ENCODE measurements at places on chromosomes 1 and 21.

DNA sequence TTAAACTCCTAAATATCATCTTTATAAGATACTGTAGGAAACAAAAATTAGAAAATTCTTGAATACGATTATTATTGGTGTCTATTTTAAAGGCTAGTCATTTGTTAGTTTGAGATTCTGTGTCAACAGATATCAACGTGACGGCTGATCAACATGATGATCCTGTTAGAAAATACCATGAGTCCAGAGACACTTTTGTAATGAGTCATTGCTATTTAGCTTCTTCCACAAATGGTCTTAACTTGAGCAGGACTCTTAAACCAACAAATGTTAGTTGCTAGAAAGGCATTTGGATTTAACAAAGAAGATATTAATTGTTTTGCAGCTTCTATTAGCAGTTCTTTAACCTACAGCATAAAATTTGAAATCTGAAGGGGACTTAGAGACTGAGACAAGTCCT lies 131.2 kb downstream of the TGFB2 start:
- no peak for DNase-seq

DNA sequence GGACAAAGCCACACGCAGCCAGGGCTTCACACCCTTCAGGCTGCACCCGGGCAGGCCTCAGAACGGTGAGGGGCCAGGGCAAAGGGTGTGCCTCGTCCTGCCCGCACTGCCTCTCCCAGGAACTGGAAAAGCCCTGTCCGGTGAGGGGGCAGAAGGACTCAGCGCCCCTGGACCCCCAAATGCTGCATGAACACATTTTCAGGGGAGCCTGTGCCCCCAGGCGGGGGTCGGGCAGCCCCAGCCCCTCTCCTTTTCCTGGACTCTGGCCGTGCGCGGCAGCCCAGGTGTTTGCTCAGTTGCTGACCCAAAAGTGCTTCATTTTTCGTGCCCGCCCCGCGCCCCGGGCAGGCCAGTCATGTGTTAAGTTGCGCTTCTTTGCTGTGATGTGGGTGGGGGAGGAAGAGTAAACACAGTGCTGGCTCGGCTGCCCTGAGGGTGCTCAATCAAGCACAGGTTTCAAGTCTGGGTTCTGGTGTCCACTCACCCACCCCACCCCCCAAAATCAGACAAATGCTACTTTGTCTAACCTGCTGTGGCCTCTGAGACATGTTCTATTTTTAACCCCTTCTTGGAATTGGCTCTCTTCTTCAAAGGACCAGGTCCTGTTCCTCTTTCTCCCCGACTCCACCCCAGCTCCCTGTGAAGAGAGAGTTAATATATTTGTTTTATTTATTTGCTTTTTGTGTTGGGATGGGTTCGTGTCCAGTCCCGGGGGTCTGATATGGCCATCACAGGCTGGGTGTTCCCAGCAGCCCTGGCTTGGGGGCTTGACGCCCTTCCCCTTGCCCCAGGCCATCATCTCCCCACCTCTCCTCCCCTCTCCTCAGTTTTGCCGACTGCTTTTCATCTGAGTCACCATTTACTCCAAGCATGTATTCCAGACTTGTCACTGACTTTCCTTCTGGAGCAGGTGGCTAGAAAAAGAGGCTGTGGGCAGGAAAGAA lies 8.1 kb downstream of the PSRC1 start:
- DNase-seq = no peak

GRCh38 chr1:28966617-28967016 lies 52.2 kb downstream of the EPB41 start:
- DNase-seq = no peak

GRCh38 chr1:29962831-29963247 lies 726.5 kb downstream of the PTPRU start:
- no peak for DNase-seq

GRCh38 chr1:6651909-6652308 lies 27.2 kb downstream of the THAP3 start:
- DNase-seq = peak; percentile 62

GRCh38 chr1:193807208-193807607 lies 620.8 kb upstream of the B3GALT2 start:
- no peak for DNase-seq

- no peak for DNase-seq
These were observed 77.6 kb downstream of the XCL2 start for GRCh38 chr1:168466092-168466713.

- DNase-seq = no peak
These were observed 56.3 kb downstream of the DDR2 start for GRCh38 chr1:162688521-162688920.

- no peak for DNase-seq
These were observed 19.9 kb upstream of the WDR26 start for GRCh38 chr1:224454402-224455055.

GRCh38 chr21:14825514-14825974 lies 239.3 kb downstream of the NRIP1 start:
- no peak for DNase-seq

DNA sequence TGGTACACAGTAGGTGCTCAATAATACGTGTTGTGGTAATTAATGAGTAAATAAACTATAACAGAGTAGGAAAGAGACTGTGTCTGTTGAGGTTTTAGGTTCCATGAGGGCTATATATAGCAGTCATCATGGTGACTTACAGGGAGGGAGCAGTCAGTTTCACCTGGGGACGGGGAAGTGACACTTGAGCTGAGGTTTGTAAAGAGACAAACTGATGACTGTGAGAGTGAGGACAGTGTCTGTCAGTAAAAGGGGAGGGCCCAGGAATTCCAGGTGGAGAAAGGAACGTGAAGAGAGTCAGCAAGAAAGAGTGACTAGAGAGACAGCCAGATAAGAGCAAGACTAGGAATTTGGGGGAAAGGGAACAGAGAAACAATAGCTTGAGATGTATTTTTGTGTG lies 30.2 kb downstream of the ABCA4 start:
- DNase-seq = no peak

DNA sequence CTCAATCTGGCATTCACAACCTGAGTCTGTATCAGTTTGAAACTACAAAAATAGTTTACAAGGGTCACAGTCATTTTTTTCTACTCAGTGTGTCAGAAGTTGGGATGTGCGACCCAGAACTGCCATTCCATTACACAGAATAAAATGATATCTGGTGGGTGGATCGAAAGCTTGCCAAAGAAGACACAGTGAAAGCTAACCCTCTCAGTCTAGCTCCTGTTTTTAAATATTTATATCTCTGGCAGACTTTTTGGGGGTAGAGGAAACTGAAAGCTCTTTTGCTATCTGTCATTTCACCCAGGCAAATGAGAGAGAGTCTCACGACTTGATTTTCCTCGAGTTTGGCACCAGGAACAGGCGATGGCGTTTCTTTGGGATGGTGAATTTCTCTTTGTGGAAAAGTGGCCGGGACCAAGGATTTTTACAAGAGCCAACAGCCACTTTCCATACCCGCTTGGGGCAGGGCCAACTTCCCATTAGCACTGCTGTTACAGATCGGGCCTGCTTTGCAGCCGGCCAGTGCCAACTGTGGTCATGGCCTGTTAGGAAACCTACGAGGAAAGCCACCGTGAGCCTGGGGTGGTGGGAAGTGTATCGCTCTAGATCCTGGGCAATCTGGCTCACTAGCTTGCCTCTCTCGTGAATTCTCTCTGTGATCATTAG lies 185.5 kb upstream of the NFIA start:
- DNase-seq = no peak

- DNase-seq = no peak
These were observed 74.3 kb downstream of the DDR2 start for GRCh38 chr1:162706606-162707005.

- DNase-seq = no peak
These were observed 68.7 kb downstream of the HIVEP3 start for GRCh38 chr1:41850029-41850428.

GRCh38 chr1:232457595-232457994 lies 172.3 kb downstream of the SIPA1L2 start:
- DNase-seq = no peak

GRCh38 chr1:96533820-96534219 lies 187.8 kb upstream of the PTBP2 start:
- DNase-seq = no peak

DNA sequence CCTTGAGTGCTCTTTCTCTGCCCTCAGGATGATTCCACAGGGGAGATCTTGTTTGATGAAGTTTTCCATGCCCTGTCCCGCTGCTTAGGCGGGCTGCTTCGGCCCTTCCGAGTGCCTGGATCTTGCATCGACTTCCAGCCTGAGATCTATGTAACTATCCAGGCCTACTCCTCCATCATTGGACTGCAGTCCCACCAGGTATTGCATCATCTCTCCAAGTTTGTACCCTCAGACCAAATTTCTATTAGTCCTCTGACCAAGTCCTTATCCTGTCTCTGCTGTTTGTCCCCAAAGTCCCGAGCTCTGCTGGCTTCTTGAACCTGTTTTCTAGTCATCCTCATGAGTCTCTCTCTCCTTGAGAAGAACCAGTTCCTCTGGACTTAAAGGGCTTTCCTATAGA lies 14.7 kb downstream of the SZT2 start:
- DNase-seq = no peak

DNA sequence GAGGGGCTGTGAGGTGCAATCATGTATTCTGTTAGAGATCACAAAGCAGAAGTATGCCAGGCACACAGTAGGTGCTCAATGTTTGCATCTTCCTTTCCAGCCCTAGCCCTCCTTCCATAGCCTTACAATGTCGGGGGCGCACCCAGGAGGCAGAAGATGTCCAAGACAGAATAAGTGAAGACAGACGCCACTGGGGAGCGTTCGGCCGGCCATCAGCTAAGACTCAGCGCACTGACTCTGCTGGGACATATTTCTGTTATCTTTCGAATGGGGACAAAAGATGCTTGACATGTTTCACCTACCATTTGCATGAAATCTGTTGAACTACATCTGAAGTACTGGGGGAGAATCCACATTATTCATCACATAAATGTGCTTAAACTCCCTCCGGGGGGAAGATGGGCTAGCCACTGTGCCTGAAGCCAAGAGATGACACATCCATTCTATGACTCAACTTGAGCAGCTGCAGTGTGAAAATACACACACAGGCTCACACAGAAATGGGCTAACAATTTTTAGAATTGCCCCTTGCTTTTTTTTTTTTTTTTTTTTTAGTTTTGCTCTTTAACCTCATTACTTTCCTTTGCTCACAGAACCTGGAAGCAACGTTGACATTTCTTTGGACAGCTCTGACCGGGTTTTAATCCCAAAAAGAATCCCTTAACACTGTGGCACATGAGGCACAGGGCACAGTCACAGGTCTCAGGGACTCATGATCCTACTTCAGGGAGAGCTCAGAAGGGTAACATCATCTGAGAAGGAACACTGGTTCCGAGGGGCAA lies 7.9 kb downstream of the TIAM1 start:
- DNase-seq = no peak

GRCh38 chr1:151680826-151681225 lies 35.8 kb downstream of the CELF3 start:
- no peak for DNase-seq

- no peak for DNase-seq
These were observed 2.8 kb downstream of the BATF3 start for GRCh38 chr1:212696721-212697331.

- no peak for DNase-seq
These were observed 1.9 kb upstream of the TMEM35B start for GRCh38 chr1:34987018-34987417.

DNA sequence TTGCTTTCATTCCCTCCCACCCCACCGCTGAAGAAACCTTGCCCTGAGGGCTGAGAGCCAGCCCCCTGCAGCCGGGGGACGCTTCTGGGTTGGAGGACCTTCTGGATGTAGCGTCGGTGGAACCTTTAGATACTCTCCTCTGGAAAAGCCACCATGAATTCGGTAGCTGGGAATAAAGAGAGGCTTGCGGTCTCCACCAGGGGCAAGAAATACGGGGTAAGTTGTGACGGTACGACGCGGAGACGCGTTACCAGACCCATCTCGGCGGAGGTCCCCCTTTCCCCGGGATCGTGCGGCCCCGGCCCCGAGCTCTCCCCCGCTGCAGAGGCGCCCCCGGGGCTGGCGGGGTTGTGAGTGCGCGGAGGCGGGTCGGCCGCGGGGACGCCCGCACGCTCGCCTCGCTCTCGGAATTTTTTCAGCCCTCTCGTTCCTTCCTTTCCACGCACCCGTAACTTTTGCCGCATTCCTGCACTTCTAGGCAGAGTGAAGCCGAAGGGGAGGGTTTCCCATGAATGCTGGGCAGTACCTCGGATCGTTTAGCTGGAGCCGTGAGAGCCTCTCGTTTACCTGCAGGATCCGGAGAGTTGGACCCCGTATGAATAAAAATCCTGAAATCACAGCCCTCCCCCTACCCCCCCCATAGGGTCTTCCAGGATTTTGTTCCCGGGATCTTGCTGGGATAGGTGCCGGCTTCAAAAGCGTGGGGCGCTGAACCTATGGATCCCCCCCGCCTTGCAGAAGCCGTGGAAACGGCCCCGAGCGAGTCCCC lies 671 bp downstream of the KIF26B start:
- peak; percentile 75 for DNase-seq

- peak; percentile 23 for DNase-seq
These were observed 634 bp downstream of the ACTRT2 start for GRCh38 chr1:3021801-3022401.

DNA sequence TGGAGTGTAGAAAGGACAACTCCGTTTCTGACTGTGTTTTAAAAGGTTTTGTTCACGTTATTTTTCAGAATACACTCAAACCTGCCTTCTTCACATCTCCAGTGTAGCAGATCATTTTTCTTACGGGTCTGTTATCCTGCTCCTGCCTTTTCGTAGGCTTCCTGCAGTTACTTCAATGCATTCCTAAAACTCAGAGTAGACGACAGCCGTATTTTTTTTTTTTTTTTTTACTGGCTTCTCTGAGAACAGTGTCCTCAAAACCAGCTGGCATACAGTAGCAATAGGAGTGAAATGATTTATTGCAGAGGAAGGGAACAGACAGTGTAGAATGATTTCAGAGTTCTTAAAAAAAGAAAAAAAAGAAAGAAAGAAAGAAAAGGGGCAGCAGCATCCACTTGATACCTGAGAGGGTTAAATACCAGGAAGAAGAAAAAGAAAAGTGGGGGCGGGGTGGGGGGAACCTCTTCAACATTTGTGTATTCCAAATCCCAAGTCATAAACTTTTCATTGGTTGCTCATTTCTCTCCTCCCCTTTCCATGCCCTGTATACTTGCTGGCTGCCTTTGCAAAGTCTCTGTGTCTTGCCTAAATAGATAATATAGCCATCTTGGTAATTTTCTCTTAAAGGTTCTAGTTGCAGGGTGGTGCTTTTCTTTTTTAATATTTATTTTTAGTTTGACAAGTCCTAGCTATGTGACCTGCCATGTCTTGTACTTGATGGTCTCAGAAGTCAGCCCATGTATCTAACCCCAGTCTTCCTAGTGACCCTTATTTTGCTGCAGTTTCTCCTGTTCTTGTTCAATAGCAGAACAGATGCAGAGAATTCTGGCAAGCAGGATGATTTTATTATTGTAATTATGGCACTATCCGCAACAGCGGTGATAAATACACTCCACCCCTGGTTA lies 2.8 kb downstream of the TGFB2 start:
- no peak for DNase-seq

DNA sequence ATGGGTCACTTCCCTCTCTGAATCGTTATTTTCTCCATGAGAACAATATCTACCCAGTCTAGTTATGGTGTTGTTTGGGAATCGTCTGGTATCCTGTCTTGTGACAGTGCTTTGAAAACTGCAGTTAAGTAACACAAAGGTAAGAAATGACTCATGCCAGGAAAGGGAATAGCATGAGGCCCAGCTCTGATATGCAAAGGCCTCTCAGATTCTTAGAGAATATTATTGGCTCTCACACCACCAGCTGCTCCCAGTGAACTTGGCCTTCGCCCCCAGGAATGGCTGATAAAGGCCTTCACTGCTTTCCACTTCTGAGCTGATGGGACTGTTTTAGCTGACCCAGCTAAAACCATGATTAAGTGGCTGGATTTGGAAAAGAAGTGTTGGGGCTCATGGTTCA lies 27.1 kb downstream of the NEK2 start:
- DNase-seq = no peak

- no peak for DNase-seq
These were observed 232.1 kb downstream of the LMO4 start for GRCh38 chr1:87560601-87561360.

- DNase-seq = no peak
These were observed 36.1 kb downstream of the ESRRG start for GRCh38 chr1:216686860-216687766.

Measured in left lung (tissue), 14 donors.